ENCODE measurements at places on chromosomes 4 and X. TPM values are rescaled to one million over a fixed set of nuclear protein-coding genes. Genes with fewer than 3 reads are reported as not detected.

PRKG2 gene
- 20.3 TPM for total RNA-seq

SYP gene
- 0.43 TPM for total RNA-seq

XG gene
- total RNA-seq, result 6.1 TPM

MGAT4D gene
- not detected for total RNA-seq

KLHL13 gene
- 21.1 TPM for total RNA-seq

All from bronchial smooth muscle cell (primary cell).